CMK (cell line): ENCODE measurements at places on chromosomes 2 and 18.

GRCh38 chr2:232937278-232937906, 67.3 kb downstream of the SNORC start:
- DNase-seq = no peak

GRCh38 chr2:10452956-10453904, 5.1 kb upstream of the ODC1 start:
- DNase-seq = no peak

GRCh38 chr2:170237572-170238120, 59.7 kb downstream of the MYO3B start:
- no peak for DNase-seq

GRCh38 chr2:23943666-23944065, 3.4 kb downstream of the UBXN2A start:
- DNase-seq = no peak

- no peak for DNase-seq
Measured at GRCh38 chr18:49273241-49273880, 187.1 kb downstream of the DYM start.

DNA sequence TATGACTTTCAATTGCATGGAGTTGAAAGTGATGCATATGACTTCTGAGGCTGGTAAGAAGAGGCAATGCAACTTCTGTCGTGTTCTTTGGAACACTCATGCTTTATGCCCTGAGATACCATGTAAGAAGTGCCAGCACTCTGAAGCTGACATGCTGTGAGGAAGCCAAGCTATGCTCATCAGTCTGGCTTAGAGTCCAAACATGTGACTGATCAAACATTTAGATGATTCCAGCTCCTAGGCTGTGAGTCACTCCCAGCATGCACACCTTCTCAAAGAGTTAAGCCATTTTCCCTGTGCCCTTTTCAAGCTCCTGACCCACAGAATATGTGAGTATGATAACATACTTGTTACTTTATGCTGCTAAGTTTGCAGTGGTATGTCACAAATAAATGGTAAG, 15.8 kb upstream of the VRK2 start:
- DNase-seq = no peak

GRCh38 chr2:233798335-233799086, 20.4 kb downstream of the MROH2A start:
- no peak for DNase-seq

DNA sequence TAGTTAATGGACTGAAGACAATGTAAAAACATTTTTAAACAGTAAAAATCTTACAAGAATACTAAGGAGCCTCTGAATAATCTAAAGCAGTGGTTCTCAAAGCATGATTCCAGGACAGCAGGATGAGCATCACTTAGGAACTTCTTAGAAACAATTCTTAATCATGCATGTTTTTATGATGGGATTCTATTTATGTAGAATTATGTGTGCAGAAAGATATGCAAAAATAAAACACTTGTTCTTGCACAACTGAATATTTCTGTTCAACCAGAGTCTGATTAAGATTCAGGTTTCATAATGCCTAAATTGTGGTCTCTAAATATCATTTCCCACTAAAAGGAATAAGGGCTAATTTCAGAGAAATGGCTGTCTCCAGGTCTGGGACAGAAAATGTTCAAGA, 69.2 kb upstream of the MTIF2 start:
- DNase-seq = no peak

DNA sequence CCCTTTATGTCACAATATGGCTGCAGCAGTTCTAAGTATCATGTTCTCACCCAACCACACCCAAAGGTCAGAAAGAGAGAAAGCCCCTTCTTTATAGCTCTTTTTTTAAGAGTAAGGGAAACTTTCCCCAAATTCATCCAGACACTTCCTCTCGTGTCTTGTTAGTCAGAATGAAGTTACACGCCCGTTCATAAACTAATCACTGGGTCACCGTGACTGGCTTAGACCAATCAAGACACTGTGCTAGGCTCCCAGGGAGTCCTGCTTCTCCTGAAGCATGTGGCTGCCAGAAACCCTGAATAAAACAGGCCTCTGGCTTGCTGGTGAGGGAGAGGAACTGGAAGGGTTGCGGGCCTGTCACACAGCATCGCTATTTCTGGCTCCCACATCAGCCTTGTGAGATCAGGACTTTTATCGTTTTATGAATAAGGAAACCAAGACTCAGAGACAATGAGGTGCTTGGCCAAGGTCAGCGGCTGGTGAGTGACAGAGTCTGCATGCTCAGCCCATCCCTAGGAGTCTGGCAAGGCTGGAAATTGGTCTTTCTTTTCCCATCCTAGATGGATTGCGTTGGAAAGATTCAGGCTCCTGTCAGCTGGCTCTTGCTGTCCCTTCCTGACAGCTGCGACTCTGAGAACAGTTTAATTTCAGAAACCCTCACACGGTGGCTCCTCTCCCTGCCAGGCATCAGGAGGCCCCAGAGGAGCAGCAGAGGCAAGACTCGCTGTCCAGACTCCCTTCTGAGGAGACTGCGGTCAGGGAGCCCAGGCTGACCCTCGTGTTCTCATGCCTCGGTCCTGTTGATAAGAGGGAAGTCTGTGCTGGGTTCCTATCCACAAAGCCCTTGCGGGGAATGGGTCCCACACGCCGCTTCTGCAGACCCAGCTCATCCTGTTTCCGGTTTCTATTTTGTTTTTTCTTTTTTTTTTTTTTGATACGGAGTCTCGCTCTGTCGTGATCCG, 104.5 kb upstream of the TAF1B start:
- DNase-seq = peak; percentile 88

DNA sequence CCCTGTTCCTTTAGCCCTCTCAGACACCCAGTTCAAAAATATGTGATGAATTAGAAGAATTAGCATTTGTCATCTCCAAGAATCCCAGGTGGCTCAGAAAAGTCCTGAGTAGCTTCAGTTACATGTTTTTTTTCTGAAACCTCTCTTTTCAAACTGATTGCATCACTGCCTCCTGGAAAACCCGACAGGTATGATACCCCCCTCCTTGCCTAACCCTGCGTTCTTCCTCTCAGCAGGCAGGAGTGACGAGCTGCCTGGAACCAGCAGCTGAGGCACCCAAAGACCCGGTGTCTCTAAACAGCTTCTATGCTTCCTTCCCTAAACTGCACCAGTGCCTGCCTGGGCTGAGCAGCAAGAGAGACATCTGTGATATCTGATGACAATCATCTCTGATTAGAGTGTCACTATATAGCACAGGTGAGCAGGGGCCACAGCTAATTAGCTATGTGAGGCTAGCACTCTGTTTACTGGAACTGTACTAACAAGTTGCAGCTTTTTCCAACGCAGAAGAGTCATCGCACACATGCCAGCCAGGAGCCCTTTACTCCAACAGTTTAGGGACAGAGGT, 376.4 kb upstream of the ATP5MC3 start:
- DNase-seq = no peak

- no peak for DNase-seq
Measured at GRCh38 chr18:67467188-67467587, 49.3 kb downstream of the DSEL start.

GRCh38 chr18:76493213-76494161, 1.6 kb downstream of the ZNF516 start:
- no peak for DNase-seq

DNA sequence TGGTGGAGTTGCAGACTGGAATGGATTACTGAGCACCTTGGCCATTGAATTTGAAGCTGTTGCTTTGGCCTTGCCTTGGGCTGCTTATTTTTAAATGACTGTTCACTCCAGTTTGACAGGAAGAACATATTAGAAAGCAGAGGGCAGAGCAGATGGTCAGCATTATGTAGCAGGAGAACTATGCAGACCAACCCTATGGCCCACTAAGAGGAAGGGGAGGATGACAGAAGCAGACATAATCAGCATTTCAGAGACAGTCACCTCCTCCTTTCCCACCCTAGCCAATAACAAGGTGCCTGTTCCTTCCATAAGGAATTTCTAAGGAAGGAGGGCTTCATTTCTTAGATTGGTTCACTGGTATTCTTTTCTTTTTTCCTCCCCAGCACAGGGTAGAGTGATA, 2.4 kb downstream of the CHRNA1 start:
- no peak for DNase-seq

- DNase-seq = no peak
Measured at GRCh38 chr18:62678847-62679485, 36.4 kb upstream of the PHLPP1 start.

DNA sequence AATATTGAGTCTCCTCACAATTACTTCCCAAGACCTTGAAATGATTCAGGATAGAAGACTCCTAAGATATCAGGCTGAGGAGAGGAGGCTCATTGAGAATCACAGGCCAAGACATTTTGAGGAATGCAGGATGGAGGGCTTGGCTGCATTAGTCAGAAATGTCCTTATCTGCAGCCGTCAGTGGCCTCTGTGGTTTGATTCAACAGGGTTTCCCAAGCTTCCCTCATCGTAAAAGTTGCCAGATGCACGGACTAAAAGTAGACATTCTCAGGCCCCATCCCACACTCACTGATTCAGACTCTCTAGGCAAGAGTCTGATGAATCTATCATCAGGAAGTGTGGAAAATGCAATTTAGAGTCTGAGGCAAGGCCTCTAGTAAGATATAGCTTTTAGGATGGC, 34.0 kb upstream of the TMEM178A start:
- DNase-seq = peak; percentile 21

- no peak for DNase-seq
Measured at GRCh38 chr2:29725610-29726009, 195.8 kb downstream of the ALK start.

- no peak for DNase-seq
Measured at GRCh38 chr2:101704816-101705578, 7.5 kb downstream of the MAP4K4 start.

DNA sequence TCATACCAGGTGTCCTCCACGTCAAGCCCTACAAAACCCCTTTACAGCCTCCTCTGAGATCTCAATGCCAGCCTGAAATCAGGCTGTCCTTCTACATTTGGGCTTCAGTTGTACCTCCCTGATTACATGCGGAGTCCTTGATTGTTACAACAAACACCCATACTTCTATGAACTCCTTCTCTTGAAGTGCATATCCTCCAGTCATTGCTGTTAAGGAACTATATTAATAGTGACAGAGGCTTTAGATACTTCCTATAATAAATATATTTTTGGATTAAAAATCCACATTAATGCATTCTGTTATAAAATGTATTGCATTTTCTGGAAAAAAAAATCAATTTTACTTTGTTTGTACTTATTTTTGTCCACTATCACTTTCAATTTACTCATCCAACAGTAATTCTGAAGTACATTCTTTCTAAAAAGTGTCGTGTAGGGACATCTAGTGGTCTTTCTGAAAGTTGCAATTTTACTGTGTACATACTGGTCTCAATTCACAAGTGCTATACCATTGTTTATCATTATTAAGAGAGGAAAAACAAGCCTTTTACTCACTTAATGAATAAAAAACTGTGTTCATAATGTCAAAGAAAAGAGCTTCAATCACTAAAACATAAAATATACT, 316.4 kb downstream of the DSEL start:
- DNase-seq = peak; percentile 3

GRCh38 chr2:164816046-164816445, 25.6 kb downstream of the COBLL1 start:
- no peak for DNase-seq

DNA sequence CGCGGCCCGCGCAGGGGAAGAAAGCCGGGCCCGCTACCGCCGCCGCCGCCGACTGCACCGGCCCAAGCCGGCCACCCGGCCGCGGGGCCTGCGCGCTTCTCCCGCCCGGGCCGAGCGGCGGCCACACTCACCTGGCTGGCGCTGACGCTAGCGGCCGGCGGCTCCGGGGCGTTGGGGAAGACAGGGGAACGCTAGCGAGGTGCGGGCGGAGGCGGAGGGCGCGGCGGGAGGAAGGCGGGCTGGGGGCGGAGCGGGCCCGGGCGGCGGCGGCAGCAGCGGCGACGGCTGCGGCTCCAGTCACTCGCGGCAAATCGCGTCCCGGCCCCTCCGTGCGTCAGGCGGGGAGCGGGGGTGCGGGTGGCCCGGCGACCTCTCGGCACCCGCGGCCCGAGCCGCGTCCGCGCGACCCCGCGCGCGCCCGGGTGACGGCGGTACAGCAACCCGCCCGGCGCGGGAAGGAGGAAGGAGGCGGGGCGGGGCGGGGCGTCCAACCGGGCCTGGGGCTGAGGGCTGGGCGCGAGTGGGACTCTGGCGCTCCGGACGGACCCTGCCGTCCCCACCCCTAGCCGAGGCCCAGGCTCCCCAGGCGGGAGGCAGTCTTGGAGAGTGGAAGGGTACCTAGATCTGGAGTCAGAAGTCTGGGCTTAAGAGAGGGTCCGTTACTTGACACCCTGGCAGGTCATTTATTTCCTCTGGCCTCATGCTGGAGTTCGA, at the start of gene SESTD1:
SESTD1 (minus strand) TSS at position 465 of the 714 bp plus-strand sequence. CDS start 72,991 bp downstream, outside the sequence.
- no peak for DNase-seq

DNA sequence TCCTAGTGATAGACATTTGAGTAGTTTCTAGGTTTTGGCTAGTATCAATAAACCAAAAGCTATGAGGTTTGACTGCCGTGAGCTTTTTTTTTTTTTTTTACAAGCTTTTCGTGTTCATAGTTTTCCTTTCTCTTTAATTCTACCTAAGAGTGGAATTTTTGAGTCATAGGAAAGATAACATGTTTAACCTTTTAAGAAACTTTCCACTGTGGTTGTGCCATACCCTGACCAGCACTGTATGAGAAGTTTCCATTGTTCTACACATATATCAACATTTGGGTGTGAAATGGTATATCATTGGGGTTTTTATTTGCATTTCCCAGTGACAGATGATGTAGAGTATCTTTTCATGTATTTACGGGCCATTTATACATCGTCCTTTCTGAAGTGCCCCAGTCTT, 31.7 kb downstream of the UBE2F start:
- DNase-seq = no peak

GRCh38 chr18:51250006-51250405, 52.5 kb upstream of the MEX3C start:
- DNase-seq = no peak

DNA sequence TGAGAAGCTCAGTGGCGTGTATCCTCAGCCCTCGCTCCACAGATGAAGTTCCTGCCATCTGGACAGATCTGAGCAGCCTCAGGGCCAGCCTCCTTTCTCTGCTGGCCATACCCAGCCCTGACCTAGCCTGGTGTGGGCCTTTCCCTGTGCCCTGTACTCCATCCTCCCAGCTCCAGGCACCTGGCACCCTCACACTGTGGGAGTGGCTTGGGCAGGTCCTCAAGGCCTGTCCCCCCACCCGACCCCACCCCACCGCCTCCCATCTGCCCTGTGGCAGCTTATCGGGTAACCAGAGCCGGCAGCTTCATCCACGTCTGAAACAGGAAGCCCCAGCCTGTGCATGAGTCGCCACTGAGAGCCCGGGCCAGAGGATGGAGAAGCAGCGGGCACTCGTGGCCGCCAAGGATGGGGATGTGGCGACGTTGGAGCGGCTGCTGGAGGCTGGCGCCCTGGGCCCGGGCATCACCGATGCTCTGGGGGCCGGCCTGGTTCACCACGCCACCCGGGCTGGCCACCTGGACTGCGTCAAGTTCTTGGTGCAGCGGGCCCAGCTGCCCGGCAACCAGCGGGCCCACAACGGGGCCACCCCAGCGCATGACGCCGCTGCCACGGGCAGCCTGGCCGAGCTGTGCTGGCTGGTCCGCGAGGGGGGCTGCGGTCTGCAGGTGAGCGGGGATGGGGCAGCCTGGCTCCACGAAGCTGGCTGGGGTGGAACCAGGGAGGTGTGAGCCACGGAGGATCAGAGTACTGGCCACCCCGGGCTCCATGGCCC, at the start of gene ESPNL:
ESPNL (plus strand) TSS at position 292 of the 772 bp plus-strand sequence; CDS start at position 372, 80 bp downstream.
- DNase-seq = peak; percentile 61

GRCh38 chr2:120860579-120860922, 124.9 kb downstream of the GLI2 start:
- DNase-seq = no peak

GRCh38 chr2:39525636-39526412, 88.7 kb upstream of the MAP4K3 start:
- DNase-seq = no peak

GRCh38 chr2:6264198-6264597, 572.0 kb downstream of the SOX11 start:
- no peak for DNase-seq

GRCh38 chr2:27772804-27773203, 1.3 kb downstream of the MRPL33 start:
- no peak for DNase-seq
